ENCODE measurements at places on chromosomes 7 and 10. TPM values are rescaled to one million over a fixed set of nuclear protein-coding genes. Genes with fewer than 3 reads are reported as not detected.

MMD2 gene
- not detected for total RNA-seq

CHST15 gene
- total RNA-seq = 0.73 TPM

EGR2 gene
- total RNA-seq = 0.33 TPM

MYL10 gene
- not detected for total RNA-seq

ZNF503 gene
- total RNA-seq = 22.7 TPM

PMPCB gene
- total RNA-seq = 98.0 TPM

POLR3A gene
- total RNA-seq = 17.9 TPM

GPR26 gene
- not detected for total RNA-seq

MYOF gene
- 263 TPM for total RNA-seq

JCAD gene
- total RNA-seq = 2.0 TPM

IFIT2 gene
- 8.7 TPM for total RNA-seq

CPSF4 gene
- 27.9 TPM for total RNA-seq

PITX3 gene
- 0.17 TPM for total RNA-seq

FAM25A gene
- not detected for total RNA-seq

RBM20 gene
- not detected for total RNA-seq

IRF5 gene
- total RNA-seq = 0.83 TPM

MRLN gene
- total RNA-seq = not detected

NOS3 gene
- total RNA-seq = 2.0 TPM

SEMA3D gene
- total RNA-seq = 2.6 TPM

ZNF727 gene
- total RNA-seq = 0.17 TPM

FAM241B gene
- total RNA-seq = 0.29 TPM

C7orf57 gene
- total RNA-seq = not detected

KAT6B gene
- total RNA-seq = 48.9 TPM

COL1A2 gene
- 9,631 TPM for total RNA-seq

NODAL gene
- not detected for total RNA-seq

VAX1 gene
- total RNA-seq = not detected

HKDC1 gene
- total RNA-seq = under 0.01 TPM

CH25H gene
- 2.0 TPM for total RNA-seq

ARMC3 gene
- total RNA-seq = not detected

KLF14 gene
- under 0.01 TPM for total RNA-seq

NPTX2 gene
- not detected for total RNA-seq

ZNF488 gene
- not detected for total RNA-seq
